Stimulated activated CD4-positive, alpha-beta T cell treated with anti-CD3 and anti-CD28 coated beads, TNF-alpha, amount 100 ng/mL, for 4 hours (primary cell): ENCODE measurements at places on chromosomes 12 and 14.

DNA sequence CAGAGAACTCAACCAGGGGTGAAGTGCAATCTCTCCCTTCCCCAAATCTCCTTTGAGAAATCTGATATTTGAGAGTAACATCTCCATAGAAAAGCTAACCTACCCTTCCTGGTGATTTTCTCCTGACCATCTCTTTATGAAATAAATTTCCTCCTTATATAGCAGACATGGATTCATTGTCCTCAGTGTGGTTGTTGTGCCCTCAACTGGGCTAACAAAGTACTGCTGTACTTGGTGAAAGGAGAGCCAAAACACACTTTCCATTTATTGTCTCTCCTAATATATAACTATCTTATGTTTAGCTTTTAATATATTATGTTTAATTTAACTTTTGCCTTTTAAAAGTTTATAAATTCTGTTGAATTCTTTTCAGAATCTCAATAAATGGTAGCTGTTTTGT is 65.1 kb upstream of the SLCO1B1 start:
- no peak for DNase-seq

DNA sequence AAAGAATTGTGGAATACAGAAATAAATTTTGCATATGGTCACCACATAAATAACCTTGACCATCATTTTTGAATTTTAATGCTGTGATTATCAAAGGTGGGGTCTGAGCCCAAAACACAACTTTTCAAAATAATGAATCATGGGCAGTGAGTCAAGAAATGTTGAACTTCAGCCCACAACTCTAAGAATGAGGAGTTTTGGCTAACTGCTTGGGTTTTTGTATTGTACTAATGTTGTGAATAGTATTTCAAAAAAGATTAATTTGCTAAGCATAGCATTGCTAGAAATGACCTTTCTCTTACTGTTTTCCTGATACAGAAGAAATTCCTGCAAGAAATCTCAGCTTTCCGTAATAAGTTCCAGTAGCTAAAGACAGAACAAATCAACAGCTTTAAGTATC is 24.4 kb upstream of the YARS2 start:
- DNase-seq = no peak

GRCh38 chr12:121096199-121096798 is 36.4 kb upstream of the P2RX7 start:
- no peak for DNase-seq

- DNase-seq = no peak
Observed at GRCh38 chr14:53054457-53054856, 98.7 kb downstream of the DDHD1 start.

GRCh38 chr12:106345746-106346145 is 11.8 kb upstream of the POLR3B start:
- no peak for DNase-seq

DNA sequence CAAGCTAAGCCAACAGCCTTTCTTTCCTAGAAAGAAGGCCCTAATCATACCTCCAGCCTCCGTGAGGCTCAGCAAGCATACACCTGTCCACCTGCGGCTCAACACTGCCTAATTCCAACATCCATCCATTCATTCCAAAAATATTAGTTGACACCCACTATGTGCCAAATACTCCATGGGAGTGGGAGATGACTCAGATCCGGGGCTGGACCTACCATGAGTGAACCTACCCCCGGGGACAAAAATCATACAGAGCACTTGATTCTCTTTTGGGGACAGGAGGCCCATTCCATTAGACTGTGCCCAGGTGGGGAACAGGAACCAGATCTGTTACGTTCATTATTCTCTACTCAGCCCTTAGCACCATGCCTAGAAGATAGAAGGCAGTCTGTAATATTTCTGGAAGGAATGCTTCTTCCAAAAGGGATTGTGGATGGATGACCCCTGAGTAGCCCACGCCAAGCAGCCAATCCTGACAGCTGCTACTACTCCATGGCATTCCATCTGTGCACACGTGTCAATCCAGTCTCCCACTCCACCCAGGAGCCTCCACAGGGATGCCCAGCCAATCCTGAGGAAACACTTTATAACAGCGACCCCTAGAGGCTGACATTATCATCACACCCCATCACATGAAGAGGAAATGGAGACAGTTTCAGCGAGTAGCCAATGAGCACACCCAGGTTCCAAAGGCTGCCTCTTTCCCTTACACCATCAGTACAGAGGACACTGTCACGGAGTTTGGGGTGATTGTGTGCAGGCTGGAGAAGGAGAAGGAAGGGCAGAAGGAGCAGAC is 170.7 kb downstream of the ESRRB start:
- no peak for DNase-seq

DNA sequence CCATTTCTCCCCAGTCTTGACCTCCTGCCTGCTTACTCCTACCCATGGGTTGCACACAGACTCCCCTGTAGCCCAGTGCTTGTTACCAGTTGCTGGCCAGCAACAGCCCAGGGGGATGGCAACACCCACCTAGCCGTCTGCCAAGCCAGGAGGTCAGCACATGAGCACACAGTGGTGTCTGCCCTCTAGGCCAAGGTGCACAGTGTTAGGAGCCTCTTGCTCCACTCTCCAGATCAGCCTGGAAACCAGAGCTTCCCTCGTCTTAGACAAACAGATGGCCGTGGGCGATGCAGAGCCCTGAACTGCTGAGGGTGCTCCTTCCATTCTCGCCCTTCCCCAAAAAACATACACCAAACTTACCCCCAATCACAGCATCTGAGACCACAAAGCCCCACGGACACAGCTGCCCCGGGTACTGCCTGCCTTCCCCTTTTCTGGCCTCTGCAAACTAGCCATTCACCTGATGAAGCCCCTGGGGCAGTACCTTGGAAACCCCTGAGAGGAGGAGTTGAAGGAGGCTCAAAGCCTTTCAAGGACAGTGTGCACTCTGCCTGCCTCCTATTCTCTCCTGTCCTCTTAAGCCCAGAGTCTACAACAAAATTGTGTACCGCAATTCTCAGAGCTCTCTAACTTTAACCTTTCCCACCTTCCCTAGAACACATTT is 1.0 kb upstream of the GPD1 start:
- no peak for DNase-seq
